ENCODE measurements at places on chromosomes 11 and 22. TPM values are rescaled to one million over a fixed set of nuclear protein-coding genes. Genes with fewer than 3 reads are reported as not detected.

The PPP6R2 gene
- 55.5 TPM for total RNA-seq

The LIN7C gene
- 15.1 TPM for total RNA-seq

The SEPTIN5 gene
- total RNA-seq, result 105 TPM

The CEP164 gene
- total RNA-seq, result 15.1 TPM

The PYGM gene
- total RNA-seq, result 13.9 TPM

The C22orf31 gene
- not detected for total RNA-seq

The ILK gene
- total RNA-seq, result 183 TPM

The TEX12 gene
- not detected for total RNA-seq

The OR4A16 gene
- not detected for total RNA-seq

The CSKMT gene
- not detected for total RNA-seq

The TRPC6 gene
- 4.8 TPM for total RNA-seq

The DDTL gene
- total RNA-seq, result not detected

The SMTNL1 gene
- not detected for total RNA-seq

All from ascending aorta (tissue), 2 donors.